ENCODE measurements at places on chromosomes 3 and 15.

- no peak for DNase-seq
Observed at GRCh38 chr3:28232659-28233058, 8.8 kb upstream of the CMC1 start.

DNA sequence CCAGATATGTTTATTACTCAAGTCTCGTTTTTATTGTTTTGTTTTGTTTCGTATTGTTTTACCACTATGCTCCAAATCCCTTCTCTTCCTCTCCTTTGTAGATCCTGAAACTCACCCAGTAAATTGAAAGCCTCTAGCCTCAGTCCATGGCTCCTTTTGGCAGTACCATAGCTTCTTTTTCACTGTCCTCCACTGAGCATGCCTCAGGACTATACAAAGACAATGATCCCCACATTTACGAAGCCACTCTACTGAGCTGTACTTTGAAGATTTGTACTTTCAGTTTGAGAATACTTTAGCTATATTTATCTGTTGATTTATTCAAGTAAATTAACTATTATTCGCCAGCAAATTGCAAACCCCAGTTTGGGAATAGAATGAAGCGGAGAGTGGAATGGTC is 159.1 kb upstream of the SLITRK3 start:
- DNase-seq: no peak

GRCh38 chr15:63020759-63021430 is 21.7 kb upstream of the TPM1 start:
- DNase-seq: no peak

- no peak for DNase-seq
Observed at GRCh38 chr3:183524476-183524875, 31.0 kb downstream of the KLHL6 start.

DNA sequence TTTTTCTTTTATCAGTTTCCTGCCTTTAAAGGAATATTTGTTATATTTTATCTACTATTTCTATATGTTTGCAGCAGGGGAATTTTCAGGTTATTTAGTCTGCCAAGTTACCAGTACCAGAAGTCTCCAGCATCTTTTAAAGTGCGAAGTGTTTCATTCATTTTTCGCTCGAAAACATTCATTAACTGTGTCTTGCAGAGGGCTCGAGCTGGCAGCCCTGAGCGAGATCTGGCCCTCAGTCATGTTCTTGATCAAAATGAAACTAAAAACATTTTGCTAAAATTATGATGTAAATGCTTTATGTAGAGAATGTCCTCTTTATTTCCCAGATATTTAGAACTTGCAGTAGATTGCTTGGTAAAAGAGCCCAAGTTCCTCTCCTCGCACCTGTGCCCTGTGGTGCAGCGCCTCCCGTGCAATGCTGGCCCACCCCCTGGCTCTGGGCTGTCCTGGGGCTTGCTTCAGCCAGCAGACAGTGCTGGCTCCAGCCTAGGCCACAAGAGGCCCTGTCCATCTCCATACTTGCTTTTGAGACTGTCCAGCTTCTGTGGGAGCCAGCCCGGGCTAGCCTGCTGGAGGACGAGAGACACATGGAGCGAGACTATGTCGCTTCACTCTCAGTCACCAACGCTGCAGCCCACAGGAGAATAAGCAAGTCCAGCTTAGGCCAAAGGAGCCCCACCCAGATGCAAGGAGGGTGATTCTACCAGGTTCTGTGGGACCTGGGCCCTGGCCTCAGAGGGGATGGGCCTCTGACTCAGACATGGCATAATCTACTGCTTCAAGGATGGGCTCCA is 71.9 kb upstream of the PRR23E start:
- DNase-seq: no peak

DNA sequence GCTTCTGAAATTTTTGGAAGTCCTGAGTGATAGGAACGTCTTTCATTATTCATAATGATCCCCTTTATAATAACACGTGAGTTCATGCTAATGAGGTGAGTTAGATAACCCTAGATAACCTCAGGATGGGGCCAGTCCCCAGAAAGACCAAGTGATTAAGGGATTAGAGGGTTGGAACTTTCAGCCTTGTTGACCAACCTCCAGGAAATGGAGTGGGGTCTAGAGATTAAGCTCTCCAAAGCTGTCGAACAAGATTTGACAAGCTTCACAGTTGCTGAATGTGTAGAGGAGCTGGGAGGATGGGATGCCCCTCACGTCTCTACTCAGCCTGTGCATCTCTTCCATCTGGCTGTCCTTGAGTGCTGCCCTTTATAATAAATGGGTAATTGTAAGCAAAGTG is 107.1 kb downstream of the ZMAT3 start:
- no peak for DNase-seq

- no peak for DNase-seq
Observed at GRCh38 chr15:31528846-31529245, 202.2 kb downstream of the KLF13 start.

DNA sequence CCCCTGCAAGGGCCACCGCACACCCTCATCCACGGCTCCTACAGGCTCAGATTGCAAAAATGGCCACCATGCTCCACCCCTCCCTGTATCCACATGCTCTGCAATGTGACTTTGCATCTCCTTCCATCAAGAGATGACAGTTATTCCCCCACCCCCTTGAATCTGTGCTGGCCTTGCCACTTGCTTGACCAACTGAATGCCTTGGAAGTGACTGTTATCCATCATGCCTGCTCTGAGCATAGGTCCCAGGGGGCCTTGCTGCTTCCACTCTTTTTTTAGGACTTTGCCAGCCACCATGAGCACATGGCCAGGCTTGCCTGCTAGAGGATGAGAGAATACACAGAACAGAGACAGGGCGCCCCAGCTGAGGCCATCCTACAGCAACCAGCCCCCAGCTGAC is 13.6 kb downstream of the HAPLN3 start:
- DNase-seq: no peak

GRCh38 chr15:62510791-62511190 is 345.7 kb upstream of the C2CD4B start:
- no peak for DNase-seq

DNA sequence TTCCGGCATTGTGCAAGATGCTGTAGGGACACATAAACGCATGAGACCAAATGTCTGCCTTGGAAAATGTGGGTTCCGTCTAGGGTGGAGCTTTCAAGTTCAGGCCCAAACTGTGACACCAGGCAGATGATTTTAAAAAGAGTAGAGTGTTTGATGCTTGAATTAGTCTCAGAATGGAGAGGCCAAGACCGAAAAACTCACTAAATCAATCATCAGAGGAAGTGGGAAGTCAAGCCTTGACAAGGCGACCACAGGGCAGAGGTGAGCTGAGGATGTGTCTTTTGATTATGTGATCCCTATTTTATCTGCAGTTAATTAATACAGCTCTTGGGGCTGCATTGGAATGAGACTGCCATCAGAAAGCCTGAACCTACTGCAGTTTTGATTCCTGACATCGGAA is 275.4 kb downstream of the ABHD5 start:
- DNase-seq: no peak

- DNase-seq: no peak
Observed at GRCh38 chr3:48929358-48930035, 10.9 kb downstream of the ARIH2 start.

DNA sequence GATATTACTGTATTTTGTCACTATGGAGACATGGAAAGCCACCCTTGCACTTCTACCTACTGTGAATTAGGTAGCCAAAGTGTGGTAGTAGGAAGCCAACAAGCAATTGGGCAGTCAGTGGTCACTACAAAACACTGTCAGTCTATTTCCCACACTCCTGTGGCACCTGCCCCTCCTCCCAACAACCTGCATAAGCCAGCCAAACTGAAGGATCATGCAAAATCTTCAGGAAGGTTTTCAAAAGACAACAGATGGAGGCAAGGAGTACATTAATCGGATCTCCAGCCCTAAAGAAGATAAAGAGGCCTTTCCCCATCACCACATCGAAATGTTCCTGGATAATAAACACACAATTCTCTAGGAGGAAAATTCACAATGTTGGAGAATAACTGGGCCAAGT is 11.9 kb downstream of the POMGNT2 start:
- DNase-seq: no peak

DNA sequence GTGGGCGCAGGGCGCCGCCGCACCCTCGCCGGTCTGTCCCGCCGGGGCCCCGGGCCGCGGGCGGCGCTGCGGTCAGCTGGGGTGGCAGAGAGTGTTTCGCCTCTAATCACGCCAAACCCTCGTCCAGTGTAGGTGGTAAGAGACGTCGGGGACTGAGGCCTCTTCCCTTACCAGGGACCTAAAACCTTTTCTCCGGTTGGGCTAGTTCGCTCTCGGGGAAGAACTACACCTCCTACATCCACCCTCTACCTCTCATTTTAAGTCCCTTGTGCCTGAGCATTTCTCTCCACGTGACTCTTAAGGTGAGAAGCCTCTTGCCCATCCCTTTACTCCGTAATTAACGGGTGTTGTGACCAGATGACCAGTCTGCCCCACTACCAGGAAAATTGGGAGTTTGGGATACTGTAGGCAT is 520 bp downstream of the TMEM42 start:
- no peak for DNase-seq

- DNase-seq: no peak
Observed at GRCh38 chr3:16286751-16287543, 21.9 kb downstream of the OXNAD1 start.

- DNase-seq: no peak
Observed at GRCh38 chr3:71492974-71493771, 90.4 kb downstream of the FOXP1 start.

DNA sequence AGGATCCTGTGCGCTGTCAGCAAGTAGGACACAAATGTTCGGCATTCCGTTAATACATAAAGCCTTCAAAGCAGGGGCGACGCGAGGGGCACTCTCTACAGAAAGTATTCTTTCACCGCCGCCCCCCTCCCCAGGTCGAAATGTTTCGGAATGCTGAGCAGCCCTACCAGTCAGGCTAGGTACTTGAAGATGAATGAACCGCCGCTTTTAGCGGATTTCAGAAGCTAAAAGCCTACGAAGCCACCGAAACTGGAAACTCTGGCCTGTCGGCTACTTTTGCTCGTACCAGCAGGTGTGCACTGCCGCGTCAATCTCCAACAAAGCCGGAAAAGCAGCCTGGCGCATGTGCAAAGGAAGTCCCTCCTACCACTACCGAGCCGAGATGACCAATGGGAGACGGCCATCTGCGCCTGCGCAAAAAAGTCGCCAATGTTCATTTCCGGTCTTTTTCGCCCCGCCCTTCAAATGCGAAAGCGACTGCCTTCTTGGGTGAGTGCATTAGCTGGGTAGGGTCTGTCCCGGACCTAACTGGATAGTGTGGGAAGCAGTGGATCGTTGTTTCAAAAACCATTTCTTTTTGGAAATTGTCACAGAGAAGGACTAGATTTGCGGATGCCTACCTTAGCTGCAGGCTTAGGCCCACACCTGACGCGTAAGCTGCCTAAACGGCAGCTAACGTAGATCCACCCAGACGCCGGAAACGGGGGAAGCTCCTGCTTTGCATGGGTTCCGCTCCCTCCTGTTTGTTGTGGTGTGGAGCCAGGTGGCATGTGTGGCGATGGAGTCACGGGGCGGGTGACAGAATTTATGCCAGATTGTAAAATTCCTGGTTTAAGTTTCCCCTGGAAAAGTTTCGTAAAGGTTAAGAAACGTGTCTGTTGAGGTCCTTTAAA is at the start of gene WDR5B:
Gene WDR5B, minus strand, starts transcription at position 301 of the 893 bp plus-strand sequence. CDS start 534 bp downstream, outside the sequence.
- no peak for DNase-seq

- no peak for DNase-seq
Observed at GRCh38 chr15:62089616-62090015, 22.8 kb downstream of the C2CD4A start.

DNA sequence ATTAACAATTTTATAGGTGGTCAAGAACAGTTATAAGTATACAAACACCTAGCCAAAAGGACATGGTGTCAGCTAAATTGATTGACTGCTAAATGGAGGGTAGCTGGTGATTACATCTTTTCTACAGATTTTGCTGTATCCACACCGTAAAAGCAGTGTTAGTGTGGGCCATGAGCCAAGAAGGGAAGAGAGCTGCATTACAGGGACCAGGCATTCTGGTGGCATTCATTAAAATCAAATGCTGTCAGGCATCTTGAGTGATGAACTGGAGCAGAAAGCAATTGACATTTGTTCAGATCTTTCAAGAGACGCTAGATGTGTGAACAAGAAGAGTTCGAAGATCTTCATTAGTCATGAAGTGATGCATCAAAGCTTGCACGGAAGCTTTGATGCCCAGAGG is 177.9 kb downstream of the ARPP21 start:
- no peak for DNase-seq

GRCh38 chr3:186109897-186110803 is 1.3 kb upstream of the ETV5 start:
- no peak for DNase-seq

DNA sequence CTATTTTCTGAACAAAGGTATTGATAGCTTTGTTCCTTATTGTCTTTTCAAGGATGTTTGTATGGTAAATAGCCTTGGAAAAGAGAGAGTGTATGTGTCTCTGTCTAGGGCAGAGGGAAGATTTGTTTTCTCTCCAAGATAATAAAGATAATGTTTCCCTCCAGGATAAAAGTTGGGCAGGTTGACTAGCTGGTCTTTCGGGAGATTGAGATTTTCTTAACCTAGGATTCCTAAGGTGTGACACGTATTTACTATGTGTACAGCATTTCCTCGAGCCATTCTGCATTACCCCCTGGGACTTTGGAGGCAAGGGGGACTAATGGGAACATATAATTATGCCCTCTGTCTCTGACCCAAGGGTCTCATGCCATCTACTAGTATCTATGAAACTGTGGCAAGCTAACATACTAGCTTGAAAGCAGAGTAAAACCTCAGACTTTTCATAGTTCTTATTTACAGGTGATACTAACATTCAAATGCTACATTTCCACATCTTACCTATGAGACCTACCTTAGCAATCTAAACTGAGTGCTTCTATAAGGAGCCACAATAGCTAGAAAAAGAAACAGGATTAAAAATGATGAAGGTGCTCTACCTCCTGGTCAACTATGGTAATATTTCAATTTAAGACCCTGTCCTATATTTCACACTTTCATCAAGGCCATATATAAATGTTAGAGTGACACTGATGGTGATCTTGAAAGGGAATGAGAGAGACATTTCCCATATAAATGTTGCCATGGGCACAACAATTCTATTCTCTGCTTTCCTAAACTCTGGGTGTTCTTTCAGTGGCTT is 252.9 kb upstream of the CBLB start:
- DNase-seq: no peak

- DNase-seq: peak; percentile 7
Observed at GRCh38 chr3:18079739-18080138, 337.3 kb upstream of the TBC1D5 start.

- DNase-seq: peak; percentile 22
Observed at GRCh38 chr3:123679712-123680386, 95.0 kb upstream of the HACD2 start.

GRCh38 chr3:129504471-129505100 is 23.9 kb upstream of the RHO start:
- no peak for DNase-seq

- DNase-seq: no peak
Observed at GRCh38 chr3:137766041-137766875, 2.1 kb downstream of the SOX14 start.

DNA sequence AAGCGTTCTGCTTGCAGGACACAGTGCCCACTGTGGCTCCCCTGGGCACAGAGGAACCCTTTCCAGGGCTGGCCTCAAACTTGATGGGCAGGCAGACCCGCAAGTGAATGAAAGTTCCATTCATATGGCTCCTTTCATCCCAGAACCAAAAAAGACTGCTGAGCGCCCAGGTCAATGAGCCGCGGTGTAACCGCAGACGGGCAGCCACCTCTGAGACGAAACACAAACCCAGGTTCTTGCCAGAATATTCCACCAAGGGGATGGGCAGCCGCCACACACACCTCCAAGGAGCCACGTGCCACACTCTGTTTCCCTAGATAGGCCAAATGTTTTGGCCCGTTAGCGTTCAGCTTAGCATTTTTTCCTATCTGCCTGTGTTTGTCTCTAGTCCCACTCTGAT is 82.8 kb upstream of the IGF1R start:
- DNase-seq: no peak
